A549 treated with GW870086 at 1 μM for 4 hours (cell line): ENCODE measurements at places on chromosomes 6 and 20. TPM values are rescaled to one million over a fixed set of nuclear protein-coding genes. Genes with fewer than 3 reads are reported as not detected.

ARHGAP40 gene
- not detected in 5 replicates for total RNA-seq

PDYN gene
- not detected in 5 replicates for total RNA-seq

PLCB4 gene
- 13.6 to 17.9 TPM (median 16.3 TPM) in 5 replicates for total RNA-seq

BEND6 gene
- total RNA-seq: 0.61 to 1.3 TPM (median 0.99 TPM) in 5 replicates
